Activated naive CD8-positive, alpha-beta T cell treated with anti-CD3 and anti-CD28 coated beads for 36 hours (primary cell): ENCODE measurements at places on chromosomes 4 and X.
A peak's percentile ranks its signal among the peaks of the same experiment; 100 is the strongest.

DNA sequence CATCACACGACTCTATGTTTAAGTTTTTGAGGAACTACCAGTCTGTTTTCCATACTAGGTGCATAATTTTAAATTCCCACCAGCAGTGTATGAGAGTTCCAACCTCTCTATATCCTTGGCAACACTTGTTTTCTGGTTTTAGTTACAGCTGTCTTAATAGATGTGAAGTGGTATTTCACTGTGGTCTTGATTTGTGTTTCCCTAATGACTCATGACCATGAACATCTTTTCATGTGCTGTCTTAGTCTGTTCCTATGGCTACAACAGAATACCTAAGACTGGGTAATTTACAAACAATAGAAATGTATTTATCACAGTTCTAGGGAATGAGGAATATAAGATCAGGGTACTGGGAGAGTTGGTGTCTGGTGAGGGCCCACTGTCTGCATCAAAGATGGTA, 51.5 kb upstream of the GPR78 start:
- no peak for DNase-seq

GRCh38 chrX:51395480-51395809, 62.8 kb downstream of the NUDT10 start:
- no peak for DNase-seq

DNA sequence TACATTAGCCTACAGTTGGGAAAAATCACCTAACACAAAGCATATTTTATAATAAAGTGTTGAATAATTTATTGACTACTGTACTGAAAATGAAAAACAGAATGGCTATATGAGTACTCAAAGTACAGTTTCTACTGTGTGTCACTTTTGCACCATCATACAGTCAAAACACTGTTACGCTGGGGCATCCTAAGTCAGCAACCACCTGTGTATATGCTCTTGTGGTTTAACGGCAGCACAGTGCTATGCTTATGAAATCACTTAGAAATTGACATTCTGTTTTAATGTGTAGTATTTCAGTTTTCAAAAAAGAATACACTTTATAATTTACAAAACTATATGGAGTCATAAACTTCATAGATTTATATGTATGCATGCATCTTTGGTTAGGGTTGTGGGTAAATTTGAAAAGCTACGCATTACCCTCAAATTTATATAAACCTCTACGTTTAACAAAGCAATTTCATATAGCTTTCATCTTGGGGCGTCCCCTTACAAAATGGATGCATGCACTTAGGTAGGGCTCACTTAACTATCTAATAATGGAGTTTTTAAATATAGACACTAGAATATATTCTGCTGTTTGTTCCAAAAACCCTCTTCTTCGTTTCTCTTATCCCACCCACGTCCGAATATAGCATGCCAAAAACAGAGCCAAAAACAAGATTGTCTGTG, 690 bp upstream of the NEIL3 start:
- peak; percentile 1 for DNase-seq

- no peak for DNase-seq
Observed at GRCh38 chrX:100417681-100418080, 7.6 kb upstream of the PCDH19 start.

DNA sequence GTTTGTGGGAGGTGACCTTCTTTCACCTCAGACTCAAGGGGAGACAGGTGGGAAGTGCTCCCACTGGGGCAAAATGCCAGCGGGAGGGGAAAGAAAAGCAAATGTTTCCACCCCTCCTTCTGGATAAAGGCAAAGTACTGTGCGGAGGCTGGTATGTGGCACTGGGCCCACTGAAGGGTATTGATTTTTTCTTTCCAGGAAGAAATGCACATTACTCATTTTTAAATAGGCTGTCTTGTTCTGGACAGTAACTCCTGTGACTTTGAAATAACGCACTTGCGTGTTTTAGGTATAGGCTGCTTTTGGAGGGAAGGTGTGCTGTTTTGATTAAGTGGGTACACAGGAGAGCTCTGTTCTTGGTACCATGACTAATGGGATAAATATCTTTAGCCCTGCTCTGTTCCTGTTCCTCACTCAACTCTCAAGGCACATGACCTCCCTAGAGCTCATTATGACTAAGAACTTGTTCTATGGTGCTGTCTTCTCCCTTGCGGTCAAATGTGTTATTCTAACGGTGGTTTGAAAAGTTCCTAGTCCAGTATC, 40.7 kb upstream of the MBTPS2 start:
- DNase-seq: no peak

DNA sequence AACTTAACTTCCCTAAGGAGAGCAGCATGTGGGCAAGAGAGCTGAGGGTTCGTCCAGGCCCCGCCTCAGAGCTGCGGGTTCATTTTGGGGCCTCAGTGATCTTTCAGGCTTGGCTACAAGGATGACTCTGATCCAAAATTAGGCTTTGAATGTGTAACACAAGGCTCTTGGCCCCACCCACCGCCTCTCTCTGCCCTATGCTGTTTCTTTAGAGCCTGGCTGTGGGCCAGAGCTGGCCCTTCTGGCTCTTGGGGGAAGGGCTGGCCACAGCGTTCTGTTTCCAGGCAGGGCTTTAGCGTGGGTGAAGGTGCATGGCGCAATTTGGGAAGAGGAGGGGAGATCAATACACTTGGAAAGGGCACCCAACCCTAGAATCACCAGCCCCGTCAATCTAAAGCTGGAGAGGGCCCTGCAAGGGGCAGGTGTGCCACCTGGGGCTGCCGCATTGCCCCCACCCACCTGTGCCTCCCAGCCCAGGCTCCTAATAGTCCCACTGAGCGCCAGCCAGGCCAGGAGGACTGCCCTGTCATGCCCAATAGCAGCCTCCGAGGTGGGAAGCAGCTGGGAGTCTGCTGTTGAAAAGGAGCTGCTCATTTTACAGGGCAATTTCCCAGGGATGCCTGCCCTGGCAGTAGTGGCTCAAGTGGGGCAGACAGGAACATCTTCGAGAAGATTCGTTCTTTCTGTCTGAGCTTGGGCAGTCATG, 84.5 kb upstream of the MAML3 start:
- no peak for DNase-seq

DNA sequence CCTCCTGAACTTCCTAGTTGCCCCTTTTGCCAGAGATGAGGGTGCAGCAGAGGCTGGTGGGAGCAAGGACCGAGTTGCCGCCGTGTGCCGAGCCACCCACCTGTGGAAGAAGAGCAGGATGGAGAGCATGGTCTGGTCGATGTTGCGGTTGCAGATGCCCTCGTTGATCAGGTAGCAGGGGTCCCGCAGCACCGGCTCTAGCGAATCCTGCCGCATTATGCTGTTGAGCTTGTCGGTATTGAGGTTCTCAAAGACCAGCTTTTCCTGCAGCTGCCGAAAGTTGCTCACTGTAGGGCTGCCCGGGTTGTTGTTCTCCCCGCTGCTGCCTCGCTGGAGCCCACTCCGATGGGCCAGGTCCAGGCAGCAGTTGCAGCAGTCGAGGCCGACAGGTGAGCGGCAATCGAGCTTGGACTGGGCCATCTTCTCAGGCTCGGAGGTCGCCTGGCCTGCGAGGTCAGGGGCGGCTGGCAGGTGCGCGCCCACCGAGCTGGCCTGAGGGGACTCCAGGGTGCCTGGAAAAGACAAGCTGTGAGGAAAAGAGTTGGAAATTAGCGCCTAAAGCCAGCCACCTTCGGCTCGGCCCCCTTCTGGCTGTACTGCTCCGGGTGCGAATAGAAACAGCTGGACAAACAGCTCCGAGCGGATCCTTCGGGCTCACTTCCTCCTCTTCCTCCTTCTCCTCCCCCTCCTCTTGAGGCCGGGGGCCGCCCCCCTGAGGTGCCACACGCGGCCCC, 420 bp downstream of the TSC22D3 start:
- peak; percentile 12 for DNase-seq

DNA sequence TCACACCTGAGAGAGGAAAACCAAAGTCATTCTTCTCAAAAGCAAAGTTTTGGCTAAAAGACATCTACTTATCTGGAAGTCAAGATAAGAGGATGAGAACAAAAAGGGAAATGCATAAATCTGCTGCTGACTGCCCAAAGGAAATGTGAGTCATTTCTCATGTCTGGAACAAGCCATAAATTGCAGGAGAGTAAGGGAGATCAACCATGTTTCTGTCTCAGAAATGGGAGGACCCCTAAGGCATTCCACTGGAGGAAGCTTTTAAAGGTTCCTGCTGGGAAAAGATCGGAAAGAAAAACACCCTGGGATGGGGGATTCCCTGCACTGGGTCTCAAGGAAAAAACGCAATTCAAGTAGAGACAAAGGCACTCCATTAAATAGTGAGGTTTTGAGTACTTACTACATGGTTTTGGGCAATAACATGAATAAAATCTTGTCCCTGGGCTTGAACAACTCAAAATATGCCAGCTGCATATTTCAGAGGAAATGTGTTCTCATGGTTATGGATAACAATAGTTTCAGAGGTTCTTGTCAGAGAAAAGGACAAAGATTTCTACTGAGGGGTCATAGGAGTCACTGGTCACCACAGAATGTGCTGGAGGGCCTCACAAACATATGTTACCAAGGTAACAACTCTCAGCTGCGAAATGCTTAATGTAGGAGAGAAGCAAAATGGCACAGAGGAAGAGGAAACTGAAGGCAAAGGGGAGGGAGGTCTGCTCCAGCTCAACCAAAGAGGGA, 19.3 kb downstream of the GPR143 start:
- DNase-seq: no peak

- DNase-seq: no peak
Observed at GRCh38 chrX:55159551-55159950, 60.6 kb upstream of the PAGE5 start.
